ENCODE measurements at places on chromosomes 7 and 10. TPM values are rescaled to one million over a fixed set of nuclear protein-coding genes. Genes with fewer than 3 reads are reported as not detected.
A peak's percentile ranks its signal among the peaks of the same experiment; 100 is the strongest.

DNA sequence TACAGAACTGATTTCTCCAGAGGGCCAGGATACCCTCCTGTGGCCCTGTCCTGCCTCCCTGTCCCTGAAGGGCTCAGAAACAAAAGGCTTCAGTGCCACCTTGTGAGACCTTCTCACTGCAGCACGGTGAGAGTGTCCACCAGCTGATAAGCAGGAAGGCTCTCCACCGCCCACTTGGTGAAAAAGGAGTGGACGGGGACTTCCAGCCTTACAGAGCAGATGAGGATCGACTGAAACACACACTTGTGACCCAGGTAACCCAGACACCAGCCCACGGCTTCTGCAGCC, 330.1 kb downstream of the GRID1 start:
- H3K27ac ChIP-seq, result no peak overlapping the region
- no peaks in the 10 kb centered on the region for H3K27me3 ChIP-seq
- no peak for DNase-seq
- 0 out of 2 replicates have a peak, but pooled peaks cover 3% of the 10 kb centered on the region for H3K4me1 ChIP-seq
- no peak overlapping the region for H3K4me3 ChIP-seq

DNA sequence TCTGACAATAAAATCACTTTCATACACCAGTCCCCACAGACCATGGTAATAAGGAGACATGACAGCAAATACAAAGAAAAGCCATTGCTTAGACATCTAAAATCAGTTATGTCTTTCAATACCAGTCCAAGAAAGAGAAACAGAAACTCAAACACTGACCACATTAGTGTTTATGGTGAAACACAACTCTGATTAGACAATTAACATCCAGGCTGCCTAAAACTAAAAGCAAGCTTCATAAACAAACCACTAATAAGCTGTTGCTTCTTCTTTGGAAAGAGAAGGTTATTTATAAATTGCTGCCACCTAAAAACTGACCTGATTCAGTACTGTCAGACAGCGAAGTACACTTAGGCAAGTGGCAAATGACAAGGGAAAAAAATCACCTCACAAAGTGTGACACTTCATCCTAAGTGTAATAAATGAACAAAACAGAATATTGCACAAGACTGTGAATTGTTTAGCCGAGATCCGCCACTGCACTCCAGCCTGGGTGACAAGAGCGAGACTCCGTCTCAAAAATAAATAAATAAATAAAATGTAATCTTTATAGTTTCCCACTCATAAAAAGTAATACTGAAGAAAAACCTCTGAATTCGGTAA, 277.4 kb downstream of the PARD3 start:
- H3K27ac ChIP-seq, result peak overlapping the region; percentile 66
- no peak for DNase-seq
- H3K36me3 ChIP-seq, result no peaks in the 10 kb centered on the region
- H3K4me1 ChIP-seq, result peaks cover 20% of the 10 kb centered on the region
- no peaks in the 10 kb centered on the region for H3K27me3 ChIP-seq

GRCh38 chr10:84310470-84310869, 17.9 kb upstream of the CCSER2 start:
- no peaks in the 10 kb centered on the region for H3K36me3 ChIP-seq
- no peak overlapping the region for H3K27ac ChIP-seq
- H3K4me1 ChIP-seq, result peaks cover 27% of the 10 kb centered on the region
- no peak for DNase-seq
- H3K4me3 ChIP-seq, result no peak overlapping the region

DNA sequence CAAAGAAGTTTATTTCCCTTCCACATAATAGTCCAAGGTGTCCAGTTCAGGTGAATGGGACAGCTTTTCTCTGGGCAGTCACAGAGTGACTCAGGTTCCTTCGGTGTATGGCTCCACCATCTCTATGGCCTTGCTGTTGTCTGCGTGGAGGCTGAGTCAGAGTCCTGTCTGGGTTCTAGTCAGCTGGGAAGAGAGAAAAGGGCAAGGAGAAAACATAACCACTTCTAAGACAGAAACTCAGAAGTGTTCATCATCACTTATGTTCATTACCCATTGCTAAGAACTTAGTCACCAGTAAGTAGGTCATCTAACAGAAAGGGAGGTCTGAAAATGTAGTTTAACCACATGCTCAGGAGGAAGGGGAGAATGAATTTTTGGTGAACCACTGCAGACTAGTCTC, 32.4 kb upstream of the CCDC7 start:
- peaks cover 6% of the 10 kb centered on the region for H3K27me3 ChIP-seq
- no peaks in the 10 kb centered on the region for H3K36me3 ChIP-seq
- H3K4me1 ChIP-seq, result no peaks in the 10 kb centered on the region
- no peak for DNase-seq
- H3K27ac ChIP-seq, result no peak overlapping the region

DNA sequence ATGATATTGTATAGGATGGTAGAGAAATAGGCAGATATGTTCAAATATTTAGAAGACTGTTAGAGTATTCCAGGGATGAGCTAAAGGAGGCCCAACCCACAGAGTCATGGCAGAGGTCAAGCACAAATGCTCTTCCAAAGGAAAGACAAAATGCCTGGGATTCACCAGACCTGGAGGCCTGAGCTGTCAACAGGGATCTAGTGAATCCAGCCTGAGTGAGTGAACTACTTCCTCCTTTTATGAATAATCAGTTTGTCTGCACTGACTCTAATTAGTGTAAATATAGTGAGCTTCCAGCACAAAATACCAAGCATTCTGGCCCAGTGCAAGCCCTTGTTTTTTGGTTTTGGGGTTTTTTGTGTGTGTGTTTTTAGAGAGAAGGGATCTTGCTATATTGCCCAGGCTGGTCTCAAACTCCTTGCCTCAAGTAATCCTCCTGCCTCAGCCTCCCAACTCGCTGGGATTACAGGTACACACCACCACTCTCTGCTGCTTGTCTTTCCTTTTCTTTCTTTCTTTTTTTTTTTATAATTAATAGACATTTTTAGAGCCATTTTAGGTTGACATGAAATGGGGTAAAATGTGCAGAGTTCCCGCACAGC, 244.4 kb downstream of the SKIDA1 start:
- DNase-seq, result no peak
- H3K36me3 ChIP-seq, result peaks cover 4% of the 10 kb centered on the region
- H3K4me1 ChIP-seq, result peaks cover 73% of the 10 kb centered on the region
- H3K27ac ChIP-seq, result peak overlapping the region; percentile 99

DNA sequence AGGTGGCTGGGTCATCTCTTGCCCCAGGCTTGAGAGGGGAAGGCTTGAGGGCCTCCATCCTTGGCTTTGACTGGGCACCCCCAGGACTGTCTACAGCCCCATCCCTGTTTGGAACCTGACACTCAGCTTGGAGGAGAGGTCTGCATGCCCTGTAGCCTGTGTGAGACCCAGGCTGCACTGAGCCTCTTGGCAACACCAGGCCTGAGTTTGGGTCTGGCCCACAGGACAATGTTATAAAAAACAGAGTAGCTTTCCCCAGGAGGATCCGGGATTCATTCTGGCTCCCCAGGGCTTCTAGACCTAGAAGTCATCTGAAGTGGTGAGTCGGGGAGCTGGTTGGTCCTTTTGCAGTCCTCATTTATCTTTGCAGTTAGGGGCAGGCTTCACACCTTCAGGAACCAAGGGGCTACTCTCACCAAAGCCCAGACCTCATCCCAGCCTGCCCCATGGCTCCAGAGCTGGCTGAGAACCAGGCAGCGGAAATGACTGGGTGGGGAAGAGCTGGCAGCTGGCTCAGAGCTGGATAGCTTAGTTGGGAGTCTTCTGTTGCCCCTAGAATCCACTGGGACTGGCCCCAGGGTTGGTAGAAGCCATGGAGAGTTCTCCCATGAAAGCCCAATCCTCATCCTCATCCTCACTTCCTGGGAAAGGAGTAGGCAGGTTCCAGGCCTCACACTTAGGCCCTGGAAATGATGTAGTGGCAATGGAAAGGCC, 68.8 kb downstream of the ADCYAP1R1 start:
- peaks cover 4% of the 10 kb centered on the region for H3K27me3 ChIP-seq
- no peaks in the 10 kb centered on the region for H3K36me3 ChIP-seq
- no peak overlapping the region for H3K27ac ChIP-seq
- no peak overlapping the region for H3K4me3 ChIP-seq
- no peak for DNase-seq
- peaks cover 8% of the 10 kb centered on the region for H3K4me1 ChIP-seq

DNA sequence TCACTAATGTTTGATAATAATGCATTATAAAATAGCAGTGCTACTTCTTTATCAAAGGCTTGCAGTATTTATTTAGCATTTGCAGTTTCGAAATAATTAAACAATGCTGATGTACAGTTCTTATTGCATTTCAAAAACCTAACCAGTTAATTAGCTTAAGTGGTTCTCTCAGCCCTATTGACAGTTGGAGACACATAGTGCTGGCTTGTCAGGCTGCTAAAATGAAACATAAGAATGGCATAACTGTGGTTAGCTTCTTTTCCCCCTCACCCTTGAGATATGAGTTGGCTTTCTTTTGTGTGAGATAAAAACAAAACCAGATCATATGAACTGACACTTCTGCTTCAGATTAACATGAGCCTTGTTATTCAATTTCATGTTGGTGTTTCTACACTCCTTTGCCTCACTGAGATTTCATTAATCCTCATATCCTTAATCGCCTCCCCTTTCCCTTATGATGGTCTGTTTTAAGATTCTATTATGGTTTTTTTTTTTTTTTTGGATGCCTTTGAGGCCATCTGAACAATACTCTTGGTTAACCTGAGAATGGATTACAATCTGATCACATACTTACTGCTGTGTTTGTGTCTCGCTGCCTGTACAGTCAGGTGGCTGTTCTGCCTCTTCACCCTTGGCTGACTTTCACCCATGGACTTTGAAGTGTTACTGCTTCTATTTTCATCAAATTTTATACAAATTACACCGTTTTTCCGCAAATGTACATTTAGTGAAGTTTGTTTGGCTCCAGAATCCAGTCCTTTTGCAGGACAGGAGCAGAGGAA, 108.0 kb downstream of the SDK1 start:
- DNase-seq, result no peak
- peak overlapping the region; percentile 64 for H3K27ac ChIP-seq
- no peaks in the 10 kb centered on the region for H3K36me3 ChIP-seq
- no peak overlapping the region for H3K4me3 ChIP-seq

- H3K36me3 ChIP-seq, result no peaks in the 10 kb centered on the region
- no peaks in the 10 kb centered on the region for H3K4me1 ChIP-seq
- no peak overlapping the region for H3K4me3 ChIP-seq
- no peak overlapping the region for H3K27ac ChIP-seq
- no peaks in the 10 kb centered on the region for H3K27me3 ChIP-seq
These were observed 180.5 kb downstream of the CREB5 start for GRCh38 chr7:28592861-28593260.

DNA sequence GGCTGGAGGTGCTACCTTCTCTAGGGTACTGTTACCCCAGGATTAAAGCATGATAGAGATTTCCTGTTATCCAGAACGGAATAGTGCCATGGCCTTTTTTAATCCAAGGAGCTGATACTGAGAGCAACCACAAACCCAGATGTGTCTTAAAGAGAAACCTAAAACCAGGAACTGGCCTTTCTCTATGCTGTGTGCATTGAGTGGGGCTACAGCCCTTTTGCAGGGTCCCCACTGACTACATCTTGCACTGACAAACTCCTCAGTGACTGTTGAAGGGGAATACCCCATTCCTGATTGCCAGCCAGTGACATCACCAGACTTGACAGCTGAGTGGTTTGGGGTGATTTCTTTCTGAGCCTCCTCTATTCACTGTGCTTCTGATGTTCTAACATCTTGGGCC, 81.9 kb upstream of the CAPZA2 start:
- H3K36me3 ChIP-seq, result 0 out of 2 replicates have a peak, but pooled peaks cover 2% of the 10 kb centered on the region
- no peak overlapping the region for H3K4me3 ChIP-seq
- H3K27ac ChIP-seq, result no peak overlapping the region
- DNase-seq, result no peak
- H3K4me1 ChIP-seq, result peaks cover 40% of the 10 kb centered on the region

DNA sequence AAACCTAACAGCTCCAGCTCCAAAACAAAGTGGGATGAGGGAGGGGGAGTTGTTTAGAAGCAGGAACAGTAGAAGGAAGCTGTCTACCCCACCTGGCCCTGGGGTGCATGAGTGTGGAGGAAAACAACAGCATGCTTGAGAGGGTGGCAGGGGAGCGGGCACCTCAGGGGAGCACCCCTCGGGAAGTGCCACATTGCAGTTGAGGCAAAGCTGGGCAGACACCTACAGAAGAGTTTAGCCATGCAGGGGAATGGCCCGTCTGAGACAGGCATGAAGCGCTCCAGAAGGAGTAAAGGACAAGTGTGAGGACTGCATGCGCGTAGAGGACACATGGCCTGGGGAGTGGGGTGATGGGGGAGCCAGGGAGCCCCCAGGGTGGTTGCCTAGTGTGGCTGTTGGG, 18.1 kb downstream of the CHAT start:
- H3K4me1 ChIP-seq, result no peaks in the 10 kb centered on the region
- no peak overlapping the region for H3K27ac ChIP-seq
- peak; percentile 2 for DNase-seq
- peaks cover under 1% of the 10 kb centered on the region for H3K27me3 ChIP-seq
- H3K36me3 ChIP-seq, result no peaks in the 10 kb centered on the region

- H3K27ac ChIP-seq, result no peak overlapping the region
- H3K4me1 ChIP-seq, result no peaks in the 10 kb centered on the region
- no peak overlapping the region for H3K4me3 ChIP-seq
- H3K36me3 ChIP-seq, result no peaks in the 10 kb centered on the region
These were observed 305.5 kb upstream of the NRG3 start for GRCh38 chr10:81569488-81569887.

DNA sequence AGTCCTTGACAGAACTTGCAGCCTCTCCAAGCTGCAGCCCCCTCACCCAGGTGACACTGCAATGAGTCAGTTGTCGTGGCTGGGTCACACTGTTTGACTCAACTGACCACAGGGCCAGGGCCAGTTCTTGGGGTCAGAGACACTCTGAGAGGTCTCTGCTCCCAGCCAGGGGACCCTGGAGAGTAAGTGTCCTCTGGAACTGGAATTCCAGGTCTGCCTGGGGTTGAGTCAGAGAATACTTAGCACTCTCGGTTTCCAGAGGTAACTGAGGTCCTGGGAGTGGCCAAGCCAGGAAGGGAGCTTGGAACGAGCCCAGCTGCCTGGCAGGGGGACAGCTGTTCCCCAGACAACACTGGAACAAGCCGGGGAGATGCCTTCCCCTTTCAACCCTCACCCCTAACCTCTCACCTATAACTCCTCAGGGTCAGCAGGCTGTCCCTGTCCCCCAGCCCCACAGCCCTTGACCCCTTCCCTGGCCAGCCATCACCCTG, 2.2 kb upstream of the MYL10 start:
- H3K27me3 ChIP-seq, result no peaks in the 10 kb centered on the region
- no peak for DNase-seq
- peak overlapping the region; percentile 57 for H3K27ac ChIP-seq
- 0 out of 2 replicates have a peak, but pooled peaks cover 4% of the 10 kb centered on the region for H3K36me3 ChIP-seq
- no peak overlapping the region for H3K4me3 ChIP-seq
- H3K4me1 ChIP-seq, result peaks cover 4% of the 10 kb centered on the region

DNA sequence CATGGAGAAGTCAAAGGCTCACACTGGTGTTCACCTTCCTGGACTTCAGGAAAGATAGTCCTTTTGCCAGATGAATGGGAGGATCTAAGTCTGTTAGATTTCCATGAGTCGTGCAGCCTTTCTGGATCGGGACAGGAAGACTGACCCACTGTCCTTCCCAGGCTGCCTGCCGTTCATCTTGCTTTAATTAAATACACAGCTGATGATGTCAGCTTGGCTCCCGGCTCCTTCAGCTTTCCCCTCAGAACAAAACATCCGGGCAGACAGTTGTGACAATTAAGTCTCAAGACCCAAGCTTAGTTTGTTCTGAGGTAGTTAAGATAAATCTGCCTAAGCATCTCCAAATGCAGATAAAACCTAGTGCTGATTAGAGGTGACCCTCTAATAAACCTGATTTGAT, 58.6 kb downstream of the AUTS2 start:
- H3K36me3 ChIP-seq, result no peaks in the 10 kb centered on the region
- H3K4me3 ChIP-seq, result no peak overlapping the region
- DNase-seq, result no peak
- H3K4me1 ChIP-seq, result peaks cover 78% of the 10 kb centered on the region

Gene HNRNPH3
- total RNA-seq, result 223 TPM

Gene CNPY1
- not detected for total RNA-seq

Gene AGAP6
- 16.8 TPM for total RNA-seq

Gene OR13A1
- total RNA-seq, result 0.15 TPM

Gene HTRA1
- 18.3 TPM for total RNA-seq

Gene NEUROD6
- not detected for total RNA-seq

Gene SCIN
- total RNA-seq, result 1.2 TPM

Gene ZPBP
- total RNA-seq, result not detected
